ENCODE measurements at places on chromosomes 11 and 22. TPM values are rescaled to one million over a fixed set of nuclear protein-coding genes. Genes with fewer than 3 reads are reported as not detected.

LRRC74B gene
- not detected for total RNA-seq

DNA sequence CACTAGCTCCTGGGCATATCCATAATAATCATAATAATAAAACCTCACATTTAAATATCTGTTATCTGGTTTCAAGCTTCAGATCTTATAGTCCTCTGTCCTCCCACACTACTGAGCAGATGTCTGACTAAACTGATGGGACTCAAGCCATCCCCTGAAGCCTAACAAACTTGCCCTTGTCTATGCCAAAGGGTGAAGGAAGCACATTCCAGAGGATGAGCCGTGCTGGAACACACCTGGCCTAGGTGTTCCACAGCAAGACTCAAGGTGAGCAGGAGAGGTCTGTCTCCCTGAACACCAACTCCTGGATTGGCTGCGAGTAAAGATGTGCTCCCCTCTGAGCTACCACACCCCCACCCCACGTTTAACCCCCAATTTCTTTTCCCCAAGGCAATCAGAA lies 14.7 kb downstream of the SCUBE2 start:
- DNase-seq = no peak

- no peak for DNase-seq
Measured at GRCh38 chr22:29780748-29781676, 13.8 kb downstream of the UQCR10 start.

DNA sequence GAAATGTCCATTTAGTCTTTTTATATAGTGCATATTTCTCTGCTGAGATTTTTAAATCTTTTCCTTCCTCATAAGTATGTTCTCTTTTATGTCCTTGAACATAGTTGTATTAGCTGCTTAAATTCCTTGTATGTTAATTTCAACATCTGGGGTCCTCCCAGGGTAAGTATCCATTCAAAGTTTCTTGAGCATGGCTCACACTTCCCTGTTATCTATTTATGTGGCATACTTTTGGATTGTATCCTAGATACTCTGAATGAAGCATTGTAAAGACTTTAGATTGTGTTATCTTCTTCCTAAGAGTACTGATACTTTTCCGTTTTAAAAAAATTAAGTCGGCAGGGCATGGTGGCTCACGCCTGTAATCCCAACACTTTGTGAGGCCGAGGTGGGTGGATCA lies 28.4 kb upstream of the PITPNB start:
- DNase-seq = no peak

- DNase-seq = no peak
Measured at GRCh38 chr11:133821776-133822175, 23.5 kb downstream of the SPATA19 start.
